SJSA1 (cell line): ENCODE measurements at places on chromosomes 1 and 21.
A peak's percentile ranks its signal among the peaks of the same experiment; 100 is the strongest.

DNA sequence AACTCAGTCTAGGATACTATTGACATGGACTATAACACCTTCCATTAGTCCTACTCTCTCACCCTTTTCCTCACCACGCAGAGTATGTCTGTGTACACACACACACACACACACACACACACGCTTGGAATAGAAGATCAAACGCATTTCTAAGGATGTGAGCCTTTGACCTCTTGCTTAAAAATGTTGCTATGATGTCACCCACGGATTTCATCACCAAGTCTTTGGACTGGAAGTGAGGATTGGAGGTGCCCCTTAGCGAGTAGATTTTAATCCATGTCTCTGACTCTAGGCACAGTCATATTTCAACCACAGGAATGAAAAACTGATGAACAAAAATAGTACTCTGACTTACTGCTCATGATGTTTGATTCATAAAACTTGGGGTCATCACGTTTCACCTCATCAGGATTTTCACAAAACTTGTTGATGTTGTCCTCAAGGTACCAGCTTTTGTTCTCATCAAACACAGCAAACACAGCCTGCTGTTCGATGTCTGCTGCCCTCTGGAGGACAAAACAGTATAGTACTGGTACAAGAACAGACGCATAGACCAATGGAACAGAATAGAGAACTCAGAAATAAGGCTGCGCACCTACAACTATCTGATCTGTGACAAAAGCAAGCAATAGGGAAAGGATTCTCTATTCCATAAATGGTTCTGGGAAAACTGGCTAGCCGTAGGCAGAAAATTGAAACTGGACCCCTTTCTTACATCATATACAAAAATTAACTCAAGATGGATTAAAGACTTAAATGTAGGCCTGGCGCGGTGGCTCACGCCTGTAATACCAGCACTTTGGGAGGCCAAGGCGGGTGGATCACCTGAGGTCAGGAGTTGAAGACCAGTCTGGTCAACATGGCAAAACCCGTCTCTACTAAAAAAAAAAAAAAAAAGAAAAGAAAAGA, 39.9 kb downstream of the F5 start:
- DNase-seq = peak; percentile 59

- no peak for DNase-seq
These were observed 14.5 kb upstream of the NRIP1 start for GRCh38 chr21:15079269-15079668.

DNA sequence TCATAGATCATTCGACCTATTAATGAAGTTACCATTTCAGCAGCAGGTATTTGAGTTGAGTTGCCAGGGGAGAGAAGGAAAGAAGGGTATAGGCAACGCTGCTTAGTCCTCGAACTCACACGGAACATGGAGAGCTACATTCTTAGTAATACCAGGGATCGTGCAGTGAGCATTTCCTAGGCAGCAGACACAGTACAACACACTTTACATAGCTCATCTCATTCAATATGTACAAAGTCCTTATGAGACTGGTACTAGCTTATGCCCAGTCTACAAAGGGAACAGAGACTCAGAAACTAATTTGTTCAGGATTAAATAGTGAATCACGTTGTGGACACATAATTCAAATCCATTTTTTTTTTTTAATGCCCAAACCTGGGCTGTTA, 25.6 kb downstream of the IRF2BP2 start:
- DNase-seq = no peak

DNA sequence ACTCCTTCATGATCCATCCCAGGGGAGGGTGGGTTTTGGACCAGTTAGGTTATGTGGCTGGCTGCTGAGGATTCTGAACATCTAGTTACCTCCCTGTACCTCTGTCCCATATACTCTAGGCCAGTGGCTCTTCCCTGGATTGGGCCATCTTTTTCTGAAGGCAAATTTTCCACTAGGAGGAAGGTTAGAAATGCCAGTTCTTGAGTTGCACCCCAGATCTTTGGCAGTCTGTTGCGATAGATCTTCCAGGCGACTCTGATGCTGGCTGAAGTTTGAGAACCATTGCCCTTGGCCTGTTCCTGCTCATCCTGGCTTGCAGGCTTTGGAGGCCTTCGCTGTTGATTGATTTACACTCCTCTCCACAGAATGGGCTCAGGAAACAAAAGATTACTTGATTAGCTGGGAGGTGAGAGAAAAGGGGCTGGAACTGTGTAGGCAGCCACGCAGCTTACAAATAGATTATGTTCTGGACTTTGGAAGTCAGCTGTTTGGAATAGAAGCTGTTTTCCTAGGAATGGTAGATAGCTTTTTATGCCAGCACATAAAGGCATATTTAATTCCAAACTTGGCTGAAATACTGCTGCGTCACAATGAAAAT, 110.1 kb downstream of the MRPS6 start:
- no peak for DNase-seq

DNA sequence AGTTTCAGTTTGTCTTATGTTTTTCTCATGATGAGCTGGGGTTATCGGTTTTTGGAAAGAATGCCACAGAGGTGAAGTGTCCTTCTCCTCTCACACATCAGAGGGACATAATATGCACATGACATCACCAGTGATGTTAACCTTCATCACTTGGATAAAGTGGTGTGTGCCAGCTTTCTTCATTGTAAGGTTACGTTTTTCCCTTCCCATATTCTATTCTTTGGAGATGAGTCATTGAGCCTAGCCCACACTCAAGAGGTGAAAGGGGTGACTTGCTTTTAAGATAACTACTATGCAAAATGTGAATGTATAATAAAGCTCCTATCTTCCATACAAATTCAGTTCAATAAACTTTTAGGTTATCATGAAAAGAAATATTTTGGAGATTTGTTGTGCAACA, 36.7 kb upstream of the MAGI3 start:
- peak; percentile 19 for DNase-seq

GRCh38 chr1:164770131-164770529, 211.1 kb downstream of the PBX1 start:
- DNase-seq = no peak

GRCh38 chr1:174204697-174205308, 45.5 kb downstream of the RABGAP1L start:
- no peak for DNase-seq
